ENCODE measurements at places on chromosomes 5 and 9. TPM values are rescaled to one million over a fixed set of nuclear protein-coding genes. Genes with fewer than 3 reads are reported as not detected.

DNA sequence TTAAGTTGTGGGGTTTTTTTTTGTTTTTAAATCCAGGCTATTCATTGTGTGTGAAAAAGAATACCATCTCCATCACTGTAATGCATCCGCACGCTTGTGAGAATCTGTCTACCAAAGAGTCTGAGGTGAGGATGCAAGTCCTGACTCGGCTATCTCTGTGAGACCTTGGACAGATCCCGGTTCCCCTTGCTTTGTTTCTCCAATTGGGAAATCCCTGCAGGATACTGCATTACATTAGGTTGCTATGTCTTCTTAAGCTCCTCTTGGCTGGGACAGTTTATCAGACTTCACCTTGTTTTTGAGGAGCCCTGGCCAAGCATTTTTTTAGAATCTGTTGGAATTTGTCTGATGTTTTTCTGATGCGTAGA, 46.8 kb downstream of the GALNT10 start:
- DNase-seq, result no peak

- DNase-seq, result no peak
Measured at GRCh38 chr9:92780206-92780605, 15.6 kb upstream of the BICD2 start.

DNA sequence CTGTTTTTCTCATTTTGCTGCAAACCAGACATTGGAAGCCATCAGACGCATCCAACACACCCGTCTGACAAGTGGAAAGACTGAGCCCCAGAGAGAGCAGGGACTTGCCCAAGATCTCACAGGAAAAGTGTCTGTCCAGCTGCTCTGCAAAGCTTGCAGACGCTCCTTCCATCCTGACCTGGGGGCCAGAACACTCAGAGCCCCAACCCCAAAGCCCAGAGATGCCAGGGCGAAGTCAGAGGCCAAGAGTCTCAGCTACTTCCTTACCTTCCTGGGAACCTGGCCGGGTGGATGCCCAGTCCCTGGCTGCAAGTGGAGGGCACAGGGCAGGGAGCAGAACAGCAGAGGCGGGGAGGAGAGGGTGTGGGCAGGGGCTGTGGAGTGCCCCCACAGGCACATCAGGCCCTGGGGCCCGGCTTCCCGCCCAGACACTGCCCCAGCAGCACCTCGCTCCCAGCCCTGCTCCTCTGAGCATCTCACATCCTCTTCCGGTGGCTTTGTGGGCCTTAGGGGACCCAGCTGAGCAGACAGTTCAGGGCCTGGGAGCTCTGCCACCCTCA, 9.7 kb upstream of the RALGDS start:
- no peak for DNase-seq

DNA sequence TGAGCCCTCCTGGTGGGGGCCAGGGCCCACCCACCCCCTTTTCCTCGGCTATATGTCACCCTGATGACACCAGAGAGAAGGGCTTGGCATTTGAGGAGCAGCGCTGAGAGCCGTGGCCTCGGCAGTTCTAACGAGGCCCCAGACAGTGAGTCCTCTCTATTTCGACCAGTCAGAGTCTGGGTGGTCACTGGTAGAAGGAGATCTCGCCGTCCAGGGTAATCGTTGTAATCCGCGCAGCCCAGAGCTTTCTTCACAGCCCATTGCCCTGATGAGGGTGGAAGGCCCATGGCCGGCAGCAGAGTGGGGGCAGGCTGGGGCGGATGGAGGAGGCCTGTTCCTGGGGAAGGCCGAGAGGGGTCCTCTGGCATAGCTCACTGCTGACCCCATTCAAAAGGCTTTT, 70.2 kb downstream of the PSMB7 start:
- no peak for DNase-seq

DNA sequence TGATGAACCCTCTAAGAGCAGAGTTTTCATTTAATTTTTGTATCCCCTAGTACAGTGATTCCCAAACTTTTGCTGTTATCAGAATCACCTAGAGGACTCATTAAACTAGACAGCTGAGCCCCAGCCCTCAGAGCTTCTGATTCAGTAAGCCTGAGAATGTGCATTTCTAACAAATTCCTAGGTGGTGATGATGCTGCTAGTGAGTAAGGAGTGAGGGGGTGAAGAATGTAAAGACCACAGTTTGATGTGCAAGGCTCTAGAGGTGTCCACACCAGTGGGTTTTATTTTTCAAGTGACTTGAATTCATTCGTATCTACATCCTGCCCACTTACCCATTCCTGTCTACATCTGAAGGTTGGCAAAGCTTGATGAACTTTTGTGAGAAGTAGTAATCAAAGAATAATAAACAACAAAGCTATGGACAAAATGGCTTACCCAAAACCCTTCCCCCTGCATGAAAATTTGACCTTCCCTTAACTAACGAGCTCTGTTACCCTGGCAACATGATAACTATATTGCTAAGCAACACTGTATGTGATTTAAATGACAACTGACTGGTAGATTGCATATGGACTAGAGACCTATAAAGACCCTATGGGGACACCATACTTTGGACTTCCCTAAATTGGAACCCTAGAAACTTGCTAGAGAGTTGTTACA, 35.2 kb downstream of the DTWD2 start:
- DNase-seq, result peak; percentile 40

GRCh38 chr9:13904746-13905145, 409.2 kb downstream of the NFIB start:
- DNase-seq, result no peak

GRCh38 chr9:88291856-88292255, 96.4 kb upstream of the SPIN1 start:
- DNase-seq, result no peak

GRCh38 chr5:109654455-109654854, 35.3 kb upstream of the MAN2A1 start:
- no peak for DNase-seq

DNA sequence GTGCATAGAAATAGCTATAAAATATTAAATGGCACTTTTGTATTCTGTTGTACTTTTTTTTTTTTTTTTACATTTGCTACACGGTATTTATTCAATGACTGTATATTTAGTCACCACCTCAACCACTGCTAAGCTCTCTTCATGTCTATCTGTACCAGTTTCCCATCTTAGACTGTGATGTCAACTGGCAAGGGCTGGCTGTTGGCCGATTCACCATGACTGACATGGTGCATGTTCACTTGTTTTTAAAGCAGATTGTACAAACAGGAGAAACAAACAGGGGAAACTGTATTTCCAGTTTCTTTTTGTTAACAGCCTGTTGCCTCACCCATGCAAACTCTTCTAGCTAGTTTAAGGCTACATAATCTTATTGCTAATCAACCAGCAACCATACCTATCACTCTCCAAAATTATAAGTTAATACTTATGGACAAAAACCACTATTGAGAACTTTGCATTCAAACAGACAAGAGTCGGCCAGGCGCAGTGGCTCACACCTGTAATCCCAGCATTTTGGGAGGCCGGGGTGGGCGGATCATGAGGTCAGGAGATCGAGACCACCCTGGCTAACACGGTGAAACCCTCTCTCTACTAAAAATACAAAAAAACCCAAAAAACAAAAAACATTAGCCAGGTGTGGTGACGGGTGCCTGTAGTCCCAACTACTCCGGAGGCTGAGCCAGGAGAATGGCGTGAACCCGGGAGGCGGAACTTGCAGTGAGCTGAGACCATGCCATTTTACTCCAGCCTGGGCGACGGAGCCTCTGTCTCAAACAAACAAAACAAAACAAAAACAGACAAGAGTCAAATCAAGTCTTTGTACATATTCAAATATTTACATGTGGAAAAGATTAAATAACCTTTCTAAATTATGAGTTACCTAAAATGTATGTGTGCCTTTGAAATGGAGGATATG, 13.2 kb downstream of the ZFAND5 start:
- peak; percentile 91 for DNase-seq

DNA sequence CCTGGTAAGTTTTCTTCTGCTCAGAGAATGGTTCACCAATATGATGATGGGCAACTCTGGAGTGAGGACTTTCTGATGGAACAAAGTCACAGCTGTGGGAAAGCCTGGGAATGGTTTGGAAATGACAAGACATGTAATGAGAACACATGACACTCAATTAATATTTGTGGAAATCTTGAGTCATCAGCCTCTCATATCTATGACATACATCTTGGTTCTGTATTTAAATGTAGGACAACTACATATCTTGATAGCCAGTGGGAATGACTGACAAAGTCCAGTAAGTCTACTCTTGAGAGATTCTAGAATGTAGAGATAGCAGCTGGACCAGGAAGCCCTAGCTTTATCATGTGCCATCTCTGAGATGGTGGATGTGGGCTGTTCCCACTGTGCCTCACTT, 85.5 kb downstream of the PALM2AKAP2 start:
- no peak for DNase-seq

DNA sequence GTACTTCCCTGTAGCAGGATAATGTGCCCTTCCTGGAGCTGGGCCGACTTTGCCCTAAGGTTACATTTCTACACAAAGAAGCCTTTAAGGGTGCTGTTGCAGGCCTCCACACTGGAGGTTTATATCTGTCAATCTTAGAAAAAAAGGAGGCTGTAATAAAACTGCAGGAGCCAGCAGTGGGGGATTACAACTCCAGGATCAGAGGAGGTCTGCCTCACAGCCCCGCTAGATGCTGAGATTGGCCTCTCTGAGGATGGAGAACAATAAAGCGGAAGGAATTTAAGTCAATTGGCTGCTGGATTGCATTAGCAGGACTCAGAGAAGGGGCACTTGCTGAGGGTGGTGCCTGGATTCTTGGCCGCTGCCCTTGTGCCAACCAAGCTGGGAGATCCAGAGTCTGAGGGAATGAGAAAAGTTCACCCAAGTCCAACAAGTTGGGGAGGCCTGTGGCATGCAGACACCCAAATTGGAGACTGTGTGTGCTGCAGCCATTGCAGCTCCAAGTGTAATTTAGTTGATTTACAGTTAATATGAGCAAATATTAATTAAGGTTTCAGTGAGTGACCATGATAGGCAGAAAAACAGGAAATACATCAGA, 99.0 kb upstream of the SSBP2 start:
- DNase-seq, result no peak

GRCh38 chr5:5665225-5666075, 243.0 kb downstream of the ICE1 start:
- no peak for DNase-seq

DNA sequence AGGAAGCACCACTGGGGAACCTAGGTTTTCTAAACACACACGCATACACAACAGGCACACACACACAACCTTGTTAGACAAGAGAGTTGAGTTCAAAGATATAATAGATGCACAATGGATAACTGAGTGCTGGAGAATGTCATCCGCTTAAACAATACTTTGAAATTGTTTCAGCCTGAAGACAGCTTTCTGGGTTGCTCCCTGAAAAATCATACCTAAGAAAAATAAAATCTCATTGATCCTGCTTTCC, 126.1 kb downstream of the TMEM161B start:
- no peak for DNase-seq

Gene CDX1
- 0.18 TPM for total RNA-seq

Gene PPP2R2B
- not detected for total RNA-seq

Gene LCN1
- not detected for total RNA-seq

Gene CTSL
- total RNA-seq, result 57.0 TPM

Gene PCDHA7
- under 0.01 TPM for total RNA-seq

Gene KIAA0825
- 3.9 TPM for total RNA-seq

Gene COL15A1
- 1.9 TPM for total RNA-seq

Gene CCDC192
- total RNA-seq, result not detected

Gene HAVCR1
- total RNA-seq, result not detected

Gene CCL27
- 0.18 TPM for total RNA-seq

Gene TLX3
- not detected for total RNA-seq
